AG09319 (cell line): ENCODE measurements at places on chromosomes 16 and 17.

GRCh38 chr17:31842195-31843069, 16.6 kb downstream of the COPRS start:
- no peak for DNase-seq

- DNase-seq = no peak
Observed at GRCh38 chr16:9977333-9977897, 204.8 kb downstream of the GRIN2A start.

GRCh38 chr17:33297643-33298042, 4.5 kb upstream of the ASIC2 start:
- DNase-seq = no peak

GRCh38 chr17:74960570-74961342, 11.8 kb downstream of the HID1 start:
- no peak for DNase-seq

DNA sequence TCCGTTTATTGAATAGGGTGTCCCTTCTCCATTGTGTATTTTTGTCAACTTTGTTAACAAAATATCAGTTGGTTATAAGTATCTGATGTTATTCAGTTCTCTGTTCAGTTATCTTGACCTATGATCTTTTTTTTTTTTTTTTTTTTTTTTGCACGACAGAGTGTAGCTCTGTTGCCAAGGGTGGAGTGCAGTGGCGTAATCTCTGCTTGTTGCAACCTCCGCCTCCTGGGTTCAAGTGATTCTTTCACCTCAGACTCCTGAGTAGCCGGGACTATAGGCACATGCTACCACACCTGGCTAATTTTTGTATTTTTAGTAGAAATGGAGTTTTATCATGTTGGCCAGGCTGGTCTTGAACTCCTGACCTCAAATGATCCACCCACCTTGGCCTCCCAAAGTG, 215.8 kb downstream of the BCAS3 start:
- DNase-seq = no peak

GRCh38 chr16:47577029-47577428, 115.9 kb downstream of the PHKB start:
- no peak for DNase-seq

DNA sequence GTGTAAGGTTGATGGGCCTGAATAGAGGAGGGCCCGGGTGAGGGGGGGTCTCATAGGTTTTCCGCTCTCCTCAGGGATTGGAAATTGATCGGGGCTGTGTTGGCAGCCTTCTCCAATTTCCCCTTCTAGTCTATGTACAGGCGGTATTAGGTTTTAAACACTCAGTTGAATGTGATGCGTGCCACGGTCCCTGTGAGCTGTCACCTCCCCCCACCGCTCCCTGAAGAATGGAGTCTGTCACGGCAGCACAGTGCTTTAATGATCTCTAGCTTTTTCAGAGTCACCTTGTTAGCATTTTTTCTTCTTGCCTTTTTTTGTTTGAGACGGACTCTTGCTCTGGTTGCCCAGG, 800 bp downstream of the COX4I1 start:
- no peak for DNase-seq

GRCh38 chr16:74844041-74844980, 69.7 kb upstream of the FA2H start:
- no peak for DNase-seq

- no peak for DNase-seq
Observed at GRCh38 chr17:35944151-35944550, 638 bp upstream of the LYZL6 start.

- no peak for DNase-seq
Observed at GRCh38 chr17:46783031-46783593, 35.4 kb downstream of the WNT3 start.

DNA sequence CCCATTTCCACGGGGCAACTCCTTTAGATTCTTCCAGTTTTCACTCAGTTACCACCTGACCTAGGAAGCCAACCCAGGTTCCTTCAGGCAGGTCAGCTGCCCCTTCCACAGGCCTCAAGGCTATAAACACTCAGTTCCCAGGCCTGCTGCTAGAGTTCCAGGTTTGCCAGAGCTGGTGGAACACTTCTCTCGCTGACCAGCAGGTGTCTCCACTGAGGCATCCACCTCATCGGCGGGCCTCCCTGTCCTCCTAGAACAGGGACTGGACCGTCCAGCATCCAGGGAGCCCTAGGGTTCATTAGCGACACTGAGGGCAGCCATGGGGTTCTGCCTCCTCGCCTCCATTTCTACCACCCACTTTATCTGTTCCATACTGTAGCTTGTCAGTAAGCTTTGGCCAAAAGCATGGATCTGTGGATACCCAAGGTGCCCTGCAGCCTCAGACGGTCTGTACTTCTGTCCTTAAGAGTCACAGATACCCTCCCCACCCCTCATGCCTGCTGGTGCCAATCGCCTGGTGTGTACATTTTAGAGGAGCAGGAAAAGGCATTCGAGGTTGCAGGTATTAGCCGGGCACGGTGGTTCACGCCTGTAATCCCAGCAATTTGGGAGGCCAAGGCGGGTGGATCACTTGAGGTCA, 29.0 kb downstream of the PIMREG start:
- DNase-seq = peak; percentile 22

GRCh38 chr17:82645516-82645915, 2.7 kb downstream of the WDR45B start:
- DNase-seq = no peak

DNA sequence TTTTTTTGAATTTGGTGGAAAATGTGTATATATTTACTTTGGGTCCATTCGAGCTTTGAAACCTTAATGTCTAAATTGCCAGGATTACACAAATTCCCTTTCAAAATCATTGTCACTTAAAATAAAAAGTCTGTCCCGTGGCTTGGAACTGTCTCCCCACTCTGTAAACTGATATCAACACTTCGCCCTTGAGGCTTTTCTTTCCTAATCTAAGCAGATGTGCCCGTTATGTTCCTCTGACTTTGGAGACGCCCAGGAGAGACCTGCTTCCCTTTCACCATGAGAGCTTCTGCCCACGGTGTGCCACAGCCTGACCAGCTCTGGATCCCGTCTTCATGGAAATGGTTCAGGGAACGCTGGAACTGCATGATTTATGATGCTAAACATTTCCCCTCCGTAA, 151.3 kb downstream of the C16orf95 start:
- no peak for DNase-seq

- DNase-seq = no peak
Observed at GRCh38 chr16:68289202-68289601, 21.5 kb downstream of the SLC7A6OS start.

DNA sequence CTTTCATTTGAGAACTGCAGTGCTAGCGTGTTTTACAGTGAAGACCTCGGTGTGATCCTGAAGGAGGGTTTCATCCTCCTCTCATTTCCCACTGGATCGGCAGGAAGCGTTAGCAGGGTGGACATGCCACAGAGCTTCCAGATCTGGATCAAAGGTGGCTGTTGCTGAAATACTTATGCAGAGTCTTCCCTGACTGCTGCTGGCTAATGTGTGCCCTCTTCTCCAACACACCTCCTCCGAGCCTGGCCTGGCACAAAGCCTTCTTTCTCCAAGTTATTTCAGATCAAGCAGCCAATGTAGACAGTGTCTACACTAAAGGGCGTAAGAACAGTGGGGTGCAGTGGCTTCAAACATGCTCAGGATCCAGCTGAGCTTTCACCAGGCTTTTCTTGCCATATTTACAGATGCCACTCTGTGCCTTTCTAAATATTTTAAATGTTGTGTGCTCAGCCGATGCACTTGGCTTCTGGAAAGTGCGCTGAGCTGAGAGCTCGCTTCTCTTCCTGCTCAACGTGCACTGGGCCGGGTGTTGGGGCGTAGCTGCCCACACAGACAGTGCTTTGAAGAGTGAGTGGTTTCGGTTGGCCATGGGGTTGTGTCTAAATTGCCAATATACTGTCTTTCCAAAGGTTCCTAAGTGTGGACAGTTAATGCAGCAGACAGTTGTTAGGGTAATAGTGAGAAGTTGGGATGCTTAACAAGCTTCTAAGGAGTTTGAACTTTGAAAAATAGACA, 2.1 kb downstream of the ZNF750 start:
- DNase-seq = no peak

- DNase-seq = no peak
Observed at GRCh38 chr17:68184816-68185436, 62.9 kb upstream of the AMZ2 start.

GRCh38 chr16:55775857-55776256, 57.0 kb downstream of the CES1 start:
- DNase-seq = no peak

- DNase-seq = no peak
Observed at GRCh38 chr17:17457680-17458079, 19.1 kb upstream of the MED9 start.
